RWPE2 (cell line): ENCODE measurements at places on chromosomes 7 and 10.

DNA sequence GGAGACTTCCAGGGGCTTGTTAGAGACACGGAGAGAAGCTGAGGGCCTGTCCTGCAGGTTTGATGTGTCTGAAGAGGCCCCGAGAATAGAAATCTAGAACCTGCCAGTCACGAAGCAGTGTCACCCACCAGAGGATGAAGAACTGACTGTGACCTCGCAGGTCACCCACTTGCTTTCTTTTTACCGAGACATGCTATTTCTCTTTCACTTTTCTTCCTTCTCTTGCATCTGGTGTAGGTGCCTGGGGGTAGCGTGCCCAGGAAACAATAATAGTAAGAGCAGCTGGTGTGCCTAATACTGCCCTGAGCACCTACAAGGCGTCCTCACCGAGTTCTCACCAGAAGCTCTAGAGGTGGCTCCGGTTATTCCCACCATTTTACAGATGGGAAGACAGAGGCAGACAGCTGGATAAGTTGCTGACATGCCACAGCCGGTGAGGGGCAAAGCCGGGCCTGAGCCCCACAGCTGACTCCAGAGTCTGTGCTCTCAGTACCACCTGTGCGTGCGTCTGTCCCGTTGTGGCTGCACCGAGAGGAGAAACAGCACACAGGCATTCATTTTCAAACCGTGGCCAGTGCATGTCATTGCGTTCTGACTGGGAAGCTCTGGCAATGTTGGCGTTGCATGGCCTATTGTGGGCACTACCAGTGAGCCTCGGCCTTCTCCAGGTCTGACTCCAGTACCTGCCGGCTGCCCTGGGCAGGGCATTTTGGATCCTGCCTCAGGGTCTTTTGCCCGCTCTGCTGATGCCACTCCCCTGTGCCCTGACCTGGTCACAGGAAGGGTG, 7.8 kb downstream of the CHST3 start:
- DNase-seq: no peak

DNA sequence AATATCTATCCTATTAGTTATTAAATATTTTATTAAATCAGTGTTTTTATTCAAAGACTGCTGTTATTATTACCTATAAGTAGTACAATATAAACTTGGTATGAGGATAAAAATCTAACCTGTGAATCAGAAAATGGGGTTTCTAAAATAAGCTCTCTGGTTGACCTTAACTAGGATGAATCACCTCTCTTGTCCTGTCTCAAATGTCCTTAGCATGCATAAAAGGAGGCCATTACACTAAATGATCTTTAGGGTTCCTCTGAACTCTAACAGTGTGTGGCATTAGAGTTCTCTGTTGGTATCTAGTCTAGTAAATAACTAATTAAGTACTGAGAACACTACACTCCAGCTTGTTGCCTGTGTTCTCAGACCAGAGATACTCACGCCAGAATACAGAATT, 143.1 kb upstream of the LRRTM3 start:
- no peak for DNase-seq

- DNase-seq: peak; percentile 48
Observed at GRCh38 chr10:72086466-72087391, 1.6 kb downstream of the SPOCK2 start.

GRCh38 chr10:29926693-29927048, 132.7 kb downstream of the JCAD start:
- no peak for DNase-seq

GRCh38 chr10:19825700-19826099, 9.5 kb downstream of the PLXDC2 start:
- no peak for DNase-seq

GRCh38 chr7:129108581-129108980, 35.9 kb upstream of the TSPAN33 start:
- DNase-seq: no peak

- DNase-seq: no peak
Observed at GRCh38 chr10:24396396-24396795, 187.5 kb downstream of the KIAA1217 start.

DNA sequence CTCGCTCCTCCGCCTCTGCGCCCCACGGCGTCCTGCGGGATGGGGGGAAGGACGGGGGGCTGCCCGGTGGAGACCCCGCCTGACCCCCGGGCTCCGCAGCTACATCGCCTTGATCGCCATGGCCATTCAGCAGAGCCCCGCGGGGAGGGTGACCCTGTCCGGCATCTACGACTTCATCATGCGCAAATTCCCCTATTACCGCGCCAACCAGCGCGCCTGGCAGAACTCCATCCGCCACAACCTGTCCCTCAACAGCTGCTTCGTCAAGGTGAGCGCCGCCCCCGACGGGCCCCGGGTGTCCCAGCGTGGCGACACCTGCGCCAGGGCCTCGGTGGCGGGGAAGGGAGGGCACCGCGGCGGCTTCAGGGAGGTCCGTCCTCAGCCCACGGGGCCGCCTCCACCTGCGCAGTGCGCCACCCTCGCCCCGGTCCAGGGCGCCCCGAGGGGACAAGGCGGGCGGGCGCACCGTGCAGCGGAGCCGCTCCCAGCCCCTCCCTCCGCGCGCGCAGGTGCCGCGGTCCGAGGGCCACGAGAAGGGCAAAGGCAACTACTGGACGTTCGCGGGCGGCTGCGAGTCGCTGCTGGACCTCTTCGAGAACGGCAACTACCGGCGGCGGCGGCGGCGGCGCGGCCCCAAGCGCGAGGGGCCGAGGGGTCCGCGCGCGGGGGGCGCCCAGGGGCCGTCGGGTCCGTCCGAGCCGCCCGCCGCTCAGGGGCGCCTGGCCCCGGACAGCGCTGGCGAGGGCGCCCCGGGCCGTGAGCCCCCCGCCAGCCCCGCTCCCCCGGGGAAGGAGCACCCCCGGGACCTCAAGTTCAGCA, 793 bp downstream of the FOXL3 start:
- no peak for DNase-seq

- DNase-seq: no peak
Observed at GRCh38 chr10:117462816-117463544, 79.6 kb upstream of the EMX2 start.

DNA sequence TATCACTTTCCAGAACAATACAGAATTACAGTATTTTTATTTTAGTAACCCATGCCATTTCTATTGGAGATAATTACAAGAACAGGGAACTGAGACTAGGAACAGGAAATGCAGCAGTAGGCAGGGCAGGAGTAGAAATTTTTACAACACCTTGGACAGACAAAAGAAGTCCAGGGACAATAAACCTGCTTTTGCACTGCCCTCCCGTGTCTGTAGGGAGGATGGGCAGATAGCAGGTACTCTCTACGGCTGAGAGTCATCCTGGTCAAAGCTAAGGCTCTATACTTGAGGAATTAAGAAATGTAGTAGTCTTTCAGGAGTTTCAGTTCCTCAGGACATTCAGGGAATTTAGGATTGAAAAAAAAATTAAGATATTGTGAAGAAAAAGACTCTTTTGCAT, 63.4 kb downstream of the VAX1 start:
- DNase-seq: no peak

GRCh38 chr7:39313974-39314373, 252.2 kb upstream of the YAE1 start:
- no peak for DNase-seq

DNA sequence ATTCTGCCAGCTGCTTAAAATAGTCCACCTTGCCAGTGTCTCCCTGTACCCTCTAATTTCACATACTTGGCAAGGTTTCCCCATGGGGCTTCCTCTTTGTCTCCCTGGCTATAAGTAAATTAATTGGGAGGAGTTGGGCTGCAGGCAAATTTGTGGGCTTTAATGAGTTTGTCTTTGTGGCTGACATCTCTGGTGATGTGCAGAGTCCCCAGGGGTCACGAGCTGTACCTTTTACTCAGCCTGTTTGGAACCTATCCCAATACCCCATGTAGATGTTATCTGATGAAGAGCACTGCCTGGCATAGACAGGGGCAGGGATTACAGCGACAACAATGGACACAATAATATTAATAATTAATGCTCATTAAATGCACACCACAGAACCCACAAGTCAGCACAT, 132.5 kb downstream of the SLIT1 start:
- DNase-seq: no peak

DNA sequence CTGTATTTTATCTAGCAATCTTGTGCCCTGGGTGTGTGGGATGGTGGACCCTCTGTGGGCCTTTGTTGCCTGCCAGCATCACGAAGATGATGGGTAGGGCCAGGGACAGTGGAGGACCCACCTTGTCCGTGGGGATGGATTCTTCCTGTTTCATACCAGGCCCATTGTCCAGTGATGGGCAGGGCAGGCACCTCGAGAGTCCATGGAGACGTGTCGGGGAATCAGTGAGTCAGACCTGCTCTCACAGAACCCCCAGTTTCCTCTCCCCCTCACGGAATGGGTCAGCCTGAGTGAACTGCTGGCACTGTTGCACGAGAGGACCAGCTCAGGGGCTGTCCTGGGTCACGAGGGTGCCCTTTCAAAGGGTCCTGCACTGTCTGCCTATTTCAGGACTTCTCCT, 401.2 kb downstream of the RPS24 start:
- DNase-seq: no peak

- DNase-seq: no peak
Observed at GRCh38 chr10:47384148-47384921, at the start of gene ZNF488. ZNF488 (minus strand) TSS chr10:47384293; CDS start chr10:47368829, 15,464 bp downstream.

- no peak for DNase-seq
Observed at GRCh38 chr10:123471811-123472210, 194.3 kb upstream of the GPR26 start.

- no peak for DNase-seq
Observed at GRCh38 chr10:99276848-99277486, 41.3 kb upstream of the HPSE2 start.

DNA sequence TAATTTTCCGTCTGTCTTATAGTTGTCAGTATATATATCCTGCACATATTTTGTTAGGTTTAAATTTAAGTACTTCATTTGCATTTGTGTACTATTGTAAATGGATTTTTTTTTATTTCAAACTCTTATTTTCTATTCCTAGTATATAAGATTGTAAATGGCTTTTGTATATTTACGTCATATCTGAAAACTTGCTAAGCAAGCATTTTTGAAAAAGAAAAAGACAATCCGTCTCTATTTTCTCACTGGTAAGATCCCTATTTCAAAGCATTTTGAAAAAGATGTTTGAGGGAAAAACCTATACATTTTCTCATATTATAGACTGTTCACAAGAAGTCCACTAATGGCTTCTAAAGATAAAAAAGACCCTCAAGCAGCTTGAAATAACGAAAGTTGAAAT, 1.2 kb upstream of the LYZL1 start:
- no peak for DNase-seq

GRCh38 chr7:113383638-113384037, 265.3 kb upstream of the SMIM30 start:
- DNase-seq: no peak

DNA sequence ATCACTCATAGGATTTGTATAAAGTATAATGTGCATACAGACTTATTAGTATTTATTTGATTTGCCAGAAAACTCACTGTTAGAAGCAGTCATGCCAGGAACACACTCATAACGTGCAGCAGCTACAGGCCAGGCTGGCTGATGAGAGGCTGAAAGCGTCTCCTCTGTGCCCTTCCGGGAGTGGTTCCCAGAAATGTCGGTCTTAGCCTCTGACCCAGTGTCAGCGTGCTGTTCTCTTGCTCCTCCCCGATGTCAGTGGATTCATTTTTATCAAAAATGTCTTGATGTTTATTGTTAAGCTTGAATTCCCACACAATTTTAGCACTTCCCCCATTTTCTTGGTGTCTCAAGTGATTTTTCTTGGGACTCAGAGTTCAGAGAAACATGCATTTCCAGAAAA, 33.3 kb upstream of the GARS1 start:
- no peak for DNase-seq

DNA sequence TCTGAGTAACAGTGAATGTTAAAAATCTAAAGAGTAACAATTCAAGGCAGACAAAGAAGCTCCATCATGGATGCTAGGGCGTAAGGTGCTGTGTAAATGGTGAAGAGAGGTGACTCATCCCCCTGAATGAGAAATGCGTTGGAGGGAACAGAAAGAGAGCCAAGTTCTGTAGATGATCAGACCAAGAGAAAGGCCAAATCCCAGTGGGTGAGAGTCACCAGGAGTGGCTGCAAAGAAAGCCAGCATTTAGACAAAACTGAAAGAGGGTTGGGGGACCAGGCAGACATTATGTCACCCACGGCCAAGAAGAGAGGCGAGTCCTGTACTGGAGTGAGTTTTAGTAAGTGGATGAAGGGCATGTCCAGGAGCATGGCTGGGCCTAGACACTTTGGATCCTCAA, 153.1 kb downstream of the TRIL start:
- no peak for DNase-seq

- DNase-seq: no peak
Observed at GRCh38 chr7:70520611-70521010, 611.3 kb upstream of the GALNT17 start.

DNA sequence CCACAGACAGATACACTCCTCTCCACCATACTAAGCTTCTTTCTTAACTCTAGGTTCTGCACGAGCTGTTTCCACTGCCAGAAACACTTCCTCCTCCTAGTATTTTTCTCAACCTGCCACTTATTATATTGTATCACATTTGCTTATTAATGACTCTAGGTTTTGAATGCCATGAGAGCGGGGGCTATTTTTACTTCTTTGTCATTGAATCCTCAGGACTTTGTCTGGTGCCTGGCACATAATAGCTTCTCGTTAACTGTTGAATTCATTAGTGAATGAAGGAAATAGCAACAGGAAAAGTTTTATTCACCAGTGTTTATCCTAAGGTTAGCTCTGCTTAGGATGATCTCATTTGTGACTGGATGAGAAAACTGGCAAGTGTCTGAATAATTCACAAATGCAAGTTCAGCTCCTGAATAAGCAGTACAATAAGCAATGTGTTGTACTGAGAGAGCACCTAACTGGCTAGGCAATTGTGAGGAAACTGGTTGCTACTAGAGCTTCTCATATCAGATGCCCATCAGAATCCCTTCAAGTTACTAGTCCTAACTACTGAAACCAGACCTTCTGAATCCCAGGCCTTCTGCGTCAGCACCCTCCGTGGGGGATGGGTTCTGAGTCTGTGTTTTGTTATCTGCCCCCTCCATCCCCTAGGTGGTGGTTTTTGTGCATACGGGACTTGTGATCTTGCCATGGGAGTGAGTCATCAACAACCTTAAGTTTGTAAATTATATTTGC, 92.7 kb downstream of the LSMEM1 start:
- no peak for DNase-seq
